ENCODE measurements at places on chromosomes 1 and 21.
A peak's percentile ranks its signal among the peaks of the same experiment; 100 is the strongest.

DNA sequence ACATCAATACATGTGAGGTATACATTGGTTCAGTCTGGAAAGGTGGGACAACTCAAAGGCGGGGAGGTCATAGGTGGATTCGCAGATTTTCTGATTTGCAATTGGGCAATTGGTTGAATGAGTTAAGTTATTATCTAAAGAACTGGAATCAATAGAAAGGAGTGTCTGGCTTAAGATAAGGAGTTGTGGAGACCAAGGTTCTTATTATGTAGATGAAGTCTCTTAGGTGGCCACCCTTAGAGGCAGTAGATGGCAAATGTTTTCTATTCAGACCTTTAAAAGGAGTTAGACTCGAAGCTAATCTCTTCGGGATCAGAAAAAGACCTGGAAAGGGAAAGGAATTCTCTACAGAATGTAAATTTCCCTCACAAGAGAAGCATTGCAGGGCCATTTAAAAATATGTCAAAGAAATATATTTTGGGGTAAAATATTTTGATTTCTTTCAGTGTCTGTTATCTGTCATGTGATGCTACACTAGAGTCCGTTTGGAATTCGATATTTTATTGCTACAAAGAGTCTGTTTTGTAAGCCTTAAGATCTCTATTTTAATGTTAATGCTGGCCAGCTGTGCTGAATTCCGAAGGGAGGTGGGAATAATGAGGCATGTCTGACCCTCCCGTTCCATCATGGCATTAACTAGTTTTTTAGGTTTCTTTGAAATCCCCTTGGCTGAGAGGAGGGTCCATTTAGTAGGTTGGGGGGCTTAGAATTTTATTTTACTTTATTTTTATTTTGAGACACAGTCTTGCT is 265.1 kb downstream of the PTPRU start:
- DNase-seq = no peak
- peaks cover 95% of the 10 kb centered on the region for H3K27me3 ChIP-seq
- no peak overlapping the region for H3K4me3 ChIP-seq
- no peaks in the 10 kb centered on the region for H3K36me3 ChIP-seq
- H3K4me1 ChIP-seq = no peaks in the 10 kb centered on the region
- no peak overlapping the region for H3K27ac ChIP-seq

DNA sequence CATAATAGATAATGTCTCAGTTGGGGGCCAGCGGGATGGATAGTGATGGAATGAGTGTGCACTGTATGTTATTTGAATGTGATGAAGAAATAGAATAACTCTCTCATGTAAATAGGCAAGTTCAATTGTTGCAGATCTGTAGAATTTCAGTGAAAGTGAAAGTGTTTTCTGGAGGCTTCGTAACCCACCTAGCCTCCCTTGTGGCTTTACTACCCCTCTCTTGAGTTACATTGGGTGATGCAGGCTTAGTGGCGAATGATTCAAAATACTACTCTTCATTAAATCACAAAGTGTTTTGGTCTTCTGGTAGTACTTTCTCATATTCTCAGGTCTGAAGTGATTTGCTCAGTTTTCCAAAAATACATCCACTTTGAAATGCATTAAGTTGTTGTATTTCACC is 411.9 kb downstream of the ZP4 start:
- H3K27ac ChIP-seq = no peak overlapping the region
- H3K36me3 ChIP-seq = no peaks in the 10 kb centered on the region
- no peaks in the 10 kb centered on the region for H3K27me3 ChIP-seq
- H3K4me1 ChIP-seq = no peaks in the 10 kb centered on the region
- no peak overlapping the region for H3K4me3 ChIP-seq
- no peak for DNase-seq

DNA sequence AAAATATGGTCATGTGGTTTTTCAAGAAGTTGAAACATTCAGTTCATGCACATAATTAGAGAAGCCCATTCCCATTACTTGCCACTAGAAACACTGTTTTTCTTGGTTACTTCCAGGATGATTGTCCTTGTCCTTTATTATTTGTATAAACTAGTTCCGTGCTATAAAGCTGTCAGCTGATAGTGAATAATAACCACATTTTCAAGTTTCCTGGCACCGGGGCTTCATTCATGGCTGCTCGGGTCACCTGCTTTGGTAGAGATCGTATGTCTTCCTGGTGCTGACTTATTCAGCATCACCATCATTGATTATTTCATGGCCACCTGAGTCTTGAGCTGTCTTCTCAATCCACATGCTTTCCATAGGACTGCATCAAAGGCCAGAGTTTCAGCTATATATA is 62.9 kb upstream of the ZNF326 start:
- no peak overlapping the region for H3K27ac ChIP-seq
- DNase-seq = no peak
- H3K4me3 ChIP-seq = no peak overlapping the region
- no peaks in the 10 kb centered on the region for H3K4me1 ChIP-seq

GRCh38 chr1:161069731-161070270 is at the start of gene ARHGAP30:
ARHGAP30 (minus strand) TSS chr1:161069891; CDS start chr1:161069624, 267 bp downstream.
- no peaks in the 10 kb centered on the region for H3K27me3 ChIP-seq
- H3K4me1 ChIP-seq = peaks cover 37% of the 10 kb centered on the region
- peak within 1 kb of the TSS; percentile 94 for H3K4me3 ChIP-seq
- DNase-seq = peak; percentile 99
- no peaks in the 10 kb centered on the region for H3K36me3 ChIP-seq

- H3K4me3 ChIP-seq = no peak overlapping the region
- peak; percentile 35 for DNase-seq
- no peak overlapping the region for H3K27ac ChIP-seq
Measured at GRCh38 chr1:196317535-196318522, 290.4 kb downstream of the KCNT2 start.

GRCh38 chr1:34984793-34985608 is at the start of gene TMEM35B:
TMEM35B (minus strand) TSS chr1:34985347; CDS start chr1:34985305, 42 bp downstream.
- H3K4me1 ChIP-seq = 0 out of 2 replicates have a peak, but pooled peaks cover 5% of the 10 kb centered on the region
- peak; percentile 76 for DNase-seq
- no peaks in the 10 kb centered on the region for H3K36me3 ChIP-seq
- peak within 1 kb of the TSS; percentile 2 for H3K27ac ChIP-seq
- H3K27me3 ChIP-seq = no peaks in the 10 kb centered on the region

DNA sequence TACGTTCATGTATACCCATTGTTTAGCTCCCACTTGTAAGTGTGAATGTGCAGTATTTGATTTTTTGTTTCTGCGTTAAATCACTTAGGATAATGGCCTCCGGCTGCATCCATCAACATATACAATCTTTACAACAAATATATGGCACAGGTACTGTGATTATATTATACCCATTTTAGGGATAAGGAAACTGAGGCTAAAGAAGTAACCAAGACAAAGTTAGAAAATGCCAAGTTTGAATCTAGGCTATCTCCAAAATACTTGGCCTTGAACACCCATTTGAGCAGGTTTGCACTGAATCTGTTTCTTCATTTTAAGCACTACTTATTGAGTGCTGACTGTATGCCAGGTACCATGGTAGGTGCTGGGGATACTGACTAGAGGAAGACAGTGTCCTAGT is 149.6 kb downstream of the PBX1 start:
- no peaks in the 10 kb centered on the region for H3K36me3 ChIP-seq
- DNase-seq = no peak
- no peaks in the 10 kb centered on the region for H3K4me1 ChIP-seq
- H3K4me3 ChIP-seq = no peak overlapping the region
- H3K27ac ChIP-seq = no peak overlapping the region
- no peaks in the 10 kb centered on the region for H3K27me3 ChIP-seq

- peaks cover 4% of the 10 kb centered on the region for H3K4me1 ChIP-seq
- peaks cover 9% of the 10 kb centered on the region for H3K36me3 ChIP-seq
- peak; percentile 51 for DNase-seq
Measured at GRCh38 chr1:160284220-160284781, 632 bp downstream of the PEX19 start.

- no peak overlapping the region for H3K27ac ChIP-seq
- no peaks in the 10 kb centered on the region for H3K27me3 ChIP-seq
- no peaks in the 10 kb centered on the region for H3K36me3 ChIP-seq
- no peaks in the 10 kb centered on the region for H3K4me1 ChIP-seq
Measured at GRCh38 chr1:62467092-62467491, 30.2 kb downstream of the USP1 start.

- peaks cover 6% of the 10 kb centered on the region for H3K4me1 ChIP-seq
- H3K36me3 ChIP-seq = no peaks in the 10 kb centered on the region
- no peak overlapping the region for H3K4me3 ChIP-seq
- H3K27ac ChIP-seq = no peak overlapping the region
- no peak for DNase-seq
Measured at GRCh38 chr1:221822591-221822990, 80.7 kb upstream of the DUSP10 start.

GRCh38 chr1:97553971-97554370 is 366.9 kb downstream of the DPYD start:
- H3K4me3 ChIP-seq = no peak overlapping the region
- H3K4me1 ChIP-seq = no peaks in the 10 kb centered on the region
- no peaks in the 10 kb centered on the region for H3K36me3 ChIP-seq
- no peak overlapping the region for H3K27ac ChIP-seq
- H3K27me3 ChIP-seq = no peaks in the 10 kb centered on the region

GRCh38 chr1:106793651-106794050 is 262.8 kb upstream of the PRMT6 start:
- no peak overlapping the region for H3K4me3 ChIP-seq
- no peaks in the 10 kb centered on the region for H3K4me1 ChIP-seq
- H3K27ac ChIP-seq = no peak overlapping the region
- no peak for DNase-seq

DNA sequence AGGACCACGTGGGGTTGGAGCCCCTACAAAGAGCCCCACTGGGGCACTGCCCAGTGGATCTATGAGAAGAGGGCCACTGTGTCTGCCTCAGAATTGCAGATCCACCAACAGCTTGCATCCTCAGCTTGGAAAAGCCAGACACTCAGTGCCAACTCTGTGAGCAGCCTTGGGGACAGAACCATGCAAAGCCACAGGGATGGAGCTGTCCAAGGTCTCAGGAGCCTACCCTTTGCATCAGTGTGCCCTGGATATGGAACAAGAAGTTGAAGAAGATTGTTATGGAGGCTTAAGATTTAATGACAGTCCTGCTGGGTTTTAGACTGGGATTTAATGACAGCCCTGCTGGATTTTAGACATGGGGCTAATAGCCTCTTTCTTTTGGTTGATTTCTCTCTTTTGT is 1670.9 kb downstream of the PLA2G4A start:
- no peak overlapping the region for H3K4me3 ChIP-seq
- no peak overlapping the region for H3K27ac ChIP-seq
- H3K27me3 ChIP-seq = no peaks in the 10 kb centered on the region
- no peaks in the 10 kb centered on the region for H3K4me1 ChIP-seq

DNA sequence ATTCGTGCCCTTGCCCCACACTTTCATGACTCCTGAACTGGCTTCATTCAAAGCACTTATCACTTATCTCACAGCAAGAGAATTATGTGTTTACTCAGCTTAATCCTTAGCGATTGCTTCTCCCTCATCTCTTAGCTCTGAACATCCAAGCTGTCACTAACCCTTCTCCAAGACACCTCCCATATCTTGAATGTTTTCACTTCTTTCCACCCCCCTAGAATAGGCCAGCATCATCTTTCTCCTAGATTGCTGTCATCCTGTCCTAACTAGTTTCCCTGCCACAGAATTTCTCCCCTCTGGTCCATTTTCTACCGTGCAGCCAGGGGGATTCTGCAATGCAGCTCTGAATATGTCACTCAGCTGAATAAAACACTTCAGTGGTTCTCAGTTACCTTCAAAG is 68.6 kb upstream of the SPATA6 start:
- H3K4me3 ChIP-seq = no peak overlapping the region
- H3K27ac ChIP-seq = no peak overlapping the region
- H3K27me3 ChIP-seq = no peaks in the 10 kb centered on the region
- H3K36me3 ChIP-seq = no peaks in the 10 kb centered on the region

DNA sequence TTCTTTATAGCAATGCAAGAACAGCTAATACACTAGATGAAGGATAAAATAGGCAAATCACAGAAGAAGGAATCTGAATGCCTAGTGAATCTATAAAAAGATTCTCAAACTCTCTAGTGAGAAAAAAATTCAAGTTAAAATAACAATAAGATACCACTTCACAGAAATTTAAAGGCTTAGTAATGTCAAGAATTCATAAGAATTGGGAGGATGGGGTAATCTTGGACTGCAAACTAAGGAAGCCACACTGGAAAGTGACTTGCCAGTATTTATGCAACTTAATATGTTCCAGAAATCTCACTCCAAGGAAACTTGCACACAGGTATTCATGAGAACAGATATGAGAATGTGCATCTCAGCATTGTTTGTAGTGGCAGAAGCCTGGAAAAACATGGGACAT is 38.9 kb upstream of the PRRC2C start:
- no peak overlapping the region for H3K4me3 ChIP-seq
- H3K27me3 ChIP-seq = no peaks in the 10 kb centered on the region
- H3K4me1 ChIP-seq = no peaks in the 10 kb centered on the region
- no peak overlapping the region for H3K27ac ChIP-seq
- DNase-seq = no peak
- H3K36me3 ChIP-seq = no peaks in the 10 kb centered on the region

DNA sequence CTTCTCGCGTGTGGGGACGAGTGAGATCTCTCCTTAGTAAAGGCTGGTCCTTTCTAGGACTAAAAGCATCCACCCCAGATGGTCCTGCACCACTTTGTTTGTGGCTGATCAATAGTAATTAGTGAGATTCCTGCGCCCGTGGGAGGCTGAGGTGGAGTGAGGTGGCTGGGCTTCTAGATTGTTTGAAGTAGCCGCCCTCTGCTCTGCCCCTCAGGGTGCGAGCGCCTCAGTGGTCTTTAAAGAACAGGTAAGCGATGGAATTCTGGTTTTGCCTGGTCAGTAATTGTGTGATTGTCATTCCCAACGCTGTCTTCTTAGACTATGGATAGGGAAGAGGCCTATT is 20.7 kb downstream of the PEX14 start:
- H3K4me1 ChIP-seq = peaks cover 8% of the 10 kb centered on the region
- peak overlapping the region; percentile 21 for H3K4me3 ChIP-seq
- H3K27me3 ChIP-seq = no peaks in the 10 kb centered on the region
- no peaks in the 10 kb centered on the region for H3K36me3 ChIP-seq

DNA sequence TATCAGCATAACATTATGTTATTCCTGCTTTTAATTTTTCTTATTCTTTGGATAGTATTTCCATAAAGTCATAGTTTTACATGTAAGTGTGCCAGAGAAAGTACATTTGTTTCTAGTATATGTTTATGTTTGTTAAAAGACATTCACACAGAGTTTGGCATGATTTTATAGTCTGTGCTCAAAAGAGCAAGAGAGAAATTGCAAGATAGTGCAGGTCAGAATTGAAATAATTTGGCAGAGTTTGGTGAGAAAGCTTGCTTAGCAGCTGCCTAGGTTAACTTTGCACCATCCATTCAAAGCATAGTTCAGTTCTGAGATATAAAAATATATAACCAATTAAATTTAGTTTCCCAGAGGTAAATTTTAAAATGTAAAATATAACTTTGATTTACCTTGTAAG is 17.0 kb downstream of the NEK7 start:
- no peaks in the 10 kb centered on the region for H3K4me1 ChIP-seq
- no peak for DNase-seq
- H3K4me3 ChIP-seq = no peak overlapping the region
- H3K27ac ChIP-seq = no peak overlapping the region
